ENCODE measurements at places on chromosomes 16 and 17.
A peak's percentile ranks its signal among the peaks of the same experiment; 100 is the strongest.

GRCh38 chr16:1537763-1538289 is 4.4 kb downstream of the TMEM204 start:
- no peak for DNase-seq

- DNase-seq: no peak
Observed at GRCh38 chr16:4011940-4012629, 104.2 kb downstream of the ADCY9 start.

DNA sequence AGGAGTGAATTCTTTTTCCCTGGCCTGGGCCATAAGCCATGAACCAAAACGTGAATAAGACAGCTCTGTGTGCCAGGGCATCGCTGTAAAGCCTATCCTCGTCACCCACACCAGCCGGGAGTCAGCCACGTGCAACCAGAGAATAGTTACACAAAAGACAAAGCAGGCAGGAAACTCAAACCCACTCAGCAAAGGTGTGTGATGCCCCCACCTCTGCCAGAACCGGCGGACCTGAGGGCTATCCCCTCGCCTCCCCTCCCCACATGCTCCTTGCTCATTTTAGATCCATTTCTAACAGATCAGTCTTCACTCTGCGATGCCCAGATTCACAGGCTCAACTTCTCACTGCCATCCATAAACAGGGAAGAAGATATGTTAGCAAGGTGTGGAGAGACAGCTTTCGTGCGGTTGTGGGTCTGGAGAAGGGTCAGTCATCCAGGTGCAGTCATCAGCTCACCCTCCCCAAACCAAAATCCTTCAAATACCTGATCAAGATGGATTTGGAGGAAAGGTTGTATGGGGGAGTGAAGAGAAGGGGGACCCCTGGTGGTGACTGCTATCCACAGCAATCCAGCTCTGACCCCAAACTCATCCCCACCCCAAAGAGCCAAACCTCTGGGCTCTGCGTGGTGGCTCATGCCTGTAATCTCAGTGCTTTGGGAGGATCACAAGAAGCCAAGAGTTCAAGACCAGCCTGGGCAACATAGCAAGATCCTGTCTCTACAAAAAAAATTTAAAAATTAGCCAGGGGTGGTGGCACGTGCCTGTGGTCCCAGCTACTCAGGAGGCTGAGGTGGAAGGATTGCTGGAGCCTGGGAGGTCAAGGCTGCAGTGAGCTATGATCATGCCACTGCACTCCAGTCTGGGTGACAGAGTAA is 219.2 kb downstream of the C16orf78 start:
- peak; percentile 17 for DNase-seq

- DNase-seq: no peak
Observed at GRCh38 chr17:56681561-56682266, 88.2 kb downstream of the NOG start.

GRCh38 chr16:10256784-10257641 is 74.8 kb upstream of the GRIN2A start:
- DNase-seq: peak; percentile 13

GRCh38 chr16:23535901-23536300 is 21.2 kb downstream of the EARS2 start:
- no peak for DNase-seq

DNA sequence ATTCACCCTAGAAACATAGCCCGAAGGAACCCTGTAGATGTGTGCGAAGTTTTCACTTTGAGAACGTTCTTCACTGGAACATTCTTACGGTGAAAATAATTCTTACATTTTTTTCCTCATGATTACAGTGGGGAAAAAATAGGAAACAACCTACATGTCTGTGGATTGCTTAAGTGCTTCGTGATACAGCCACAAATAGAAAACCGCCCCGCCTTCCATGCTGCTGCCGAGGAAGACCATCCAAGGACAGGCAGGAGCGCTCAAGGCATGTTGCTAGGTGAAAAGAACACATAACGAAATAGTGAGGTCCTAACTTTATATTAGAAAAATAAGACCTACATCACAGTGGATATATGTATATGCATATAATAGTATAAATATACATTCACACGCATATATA is 78.8 kb downstream of the BMERB1 start:
- no peak for DNase-seq

DNA sequence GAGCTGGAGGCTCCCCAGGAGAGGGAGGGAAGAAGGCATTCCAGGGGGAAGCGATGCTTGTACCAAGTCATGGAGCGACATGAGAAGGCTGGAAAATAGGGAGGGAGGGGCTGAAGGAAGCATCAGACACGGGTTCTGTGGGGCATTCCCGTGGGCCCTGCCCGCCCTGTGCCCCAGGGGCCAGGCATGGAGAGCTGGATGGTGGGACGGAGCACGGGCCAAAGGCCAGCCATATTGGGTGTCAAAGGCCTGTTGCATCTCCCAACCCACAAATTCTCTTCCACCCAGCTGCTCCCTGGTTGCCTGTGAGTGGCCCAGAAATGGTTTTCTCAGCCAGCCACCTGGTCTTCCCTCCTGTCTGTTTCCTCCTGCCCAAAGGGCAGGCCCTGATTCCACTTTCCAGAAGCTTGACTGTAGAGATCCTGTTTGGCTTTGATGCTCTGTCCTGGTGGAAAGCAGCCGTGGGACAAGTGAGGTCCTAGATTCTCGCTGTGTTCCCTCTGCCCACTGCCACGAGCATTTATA is 3.2 kb downstream of the CDR2L start:
- no peak for DNase-seq

GRCh38 chr17:78044280-78044835 is 84.2 kb downstream of the TMC6 start:
- DNase-seq: no peak

- no peak for DNase-seq
Observed at GRCh38 chr17:77616254-77616731, 342.2 kb upstream of the TNRC6C start.

DNA sequence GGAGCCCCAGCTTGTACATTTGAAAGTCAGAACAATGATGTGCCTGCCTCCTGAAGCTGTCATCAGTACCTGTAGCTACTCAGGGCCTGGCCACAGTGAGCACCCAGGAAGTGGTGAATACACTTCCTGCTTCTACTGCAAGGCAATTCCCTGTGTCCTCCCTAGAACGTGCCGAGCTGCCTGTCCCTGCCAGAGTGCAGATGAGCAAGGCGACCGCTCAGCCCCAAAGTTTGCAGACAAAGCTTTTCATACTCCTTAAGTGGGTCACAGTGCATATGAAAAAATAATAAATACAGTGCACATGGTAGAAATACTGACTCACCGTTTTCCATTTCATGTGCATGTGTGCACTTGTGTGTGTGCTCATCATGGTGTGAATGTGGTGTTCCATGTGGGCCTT is 77.3 kb downstream of the MPRIP start:
- DNase-seq: no peak

DNA sequence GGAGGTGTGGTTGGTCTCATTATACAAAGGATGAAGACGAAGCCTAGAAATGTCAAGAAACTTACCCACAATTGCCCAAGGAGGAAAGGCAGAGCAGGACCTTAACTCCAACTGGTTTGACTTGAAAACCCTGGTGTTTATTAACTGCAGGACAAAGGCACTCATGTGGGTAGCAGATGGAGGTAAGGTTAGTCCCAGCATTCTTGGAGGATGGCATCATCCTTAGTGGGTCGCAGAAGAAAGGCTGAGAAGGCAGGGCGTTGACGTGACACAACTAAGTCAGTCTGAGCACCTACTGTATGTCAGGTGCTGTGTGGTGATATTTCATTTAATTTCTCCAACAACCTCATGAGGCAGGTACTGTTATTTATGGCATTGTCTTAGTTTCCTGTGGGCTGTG is 101.3 kb downstream of the HAPSTR1 start:
- no peak for DNase-seq

DNA sequence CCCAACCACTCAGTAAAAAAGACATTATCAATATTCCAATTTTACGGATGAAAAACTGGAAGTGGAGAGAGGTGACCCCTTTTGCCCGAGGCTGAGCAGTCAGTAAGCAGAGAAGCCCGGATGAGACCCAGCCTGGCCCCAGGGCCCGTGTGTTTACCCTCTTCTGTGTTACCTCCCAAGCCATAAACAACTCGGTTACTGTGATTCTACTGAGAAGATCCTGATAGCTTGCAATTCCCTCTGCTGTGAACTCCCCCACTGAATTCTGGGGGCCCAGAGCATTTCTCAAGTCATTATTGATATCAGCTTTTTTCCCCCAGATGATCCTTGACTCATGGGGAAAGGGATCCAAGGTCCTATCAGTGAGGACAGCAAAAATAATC is 482.6 kb upstream of the ERCC4 start:
- no peak for DNase-seq

DNA sequence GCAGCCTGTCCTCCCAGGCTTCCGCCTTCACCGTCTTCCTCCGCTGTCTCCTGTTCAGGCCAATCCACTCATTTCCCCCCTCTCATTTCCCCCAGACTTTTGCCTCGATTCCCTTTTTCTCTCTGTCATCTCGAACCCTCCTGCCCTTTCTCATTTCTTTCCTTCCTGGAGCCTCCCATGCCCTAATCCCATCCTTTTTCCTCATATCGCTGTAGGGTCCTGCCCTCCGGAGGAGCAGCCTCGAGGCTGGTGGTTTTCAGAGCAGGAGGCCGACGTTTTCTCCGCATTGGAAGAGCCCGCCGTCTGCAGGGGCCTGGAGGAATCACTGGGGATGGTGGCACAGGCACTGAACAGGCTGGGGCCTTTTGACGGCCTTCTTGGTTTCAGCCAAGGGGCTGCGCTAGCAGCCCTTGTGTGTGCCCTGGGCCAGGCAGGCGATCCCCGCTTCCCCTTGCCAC is 597 bp downstream of the OVCA2 start:
- peak; percentile 34 for DNase-seq

GRCh38 chr17:46167826-46168569 is 25.2 kb downstream of the KANSL1 start:
- DNase-seq: no peak

DNA sequence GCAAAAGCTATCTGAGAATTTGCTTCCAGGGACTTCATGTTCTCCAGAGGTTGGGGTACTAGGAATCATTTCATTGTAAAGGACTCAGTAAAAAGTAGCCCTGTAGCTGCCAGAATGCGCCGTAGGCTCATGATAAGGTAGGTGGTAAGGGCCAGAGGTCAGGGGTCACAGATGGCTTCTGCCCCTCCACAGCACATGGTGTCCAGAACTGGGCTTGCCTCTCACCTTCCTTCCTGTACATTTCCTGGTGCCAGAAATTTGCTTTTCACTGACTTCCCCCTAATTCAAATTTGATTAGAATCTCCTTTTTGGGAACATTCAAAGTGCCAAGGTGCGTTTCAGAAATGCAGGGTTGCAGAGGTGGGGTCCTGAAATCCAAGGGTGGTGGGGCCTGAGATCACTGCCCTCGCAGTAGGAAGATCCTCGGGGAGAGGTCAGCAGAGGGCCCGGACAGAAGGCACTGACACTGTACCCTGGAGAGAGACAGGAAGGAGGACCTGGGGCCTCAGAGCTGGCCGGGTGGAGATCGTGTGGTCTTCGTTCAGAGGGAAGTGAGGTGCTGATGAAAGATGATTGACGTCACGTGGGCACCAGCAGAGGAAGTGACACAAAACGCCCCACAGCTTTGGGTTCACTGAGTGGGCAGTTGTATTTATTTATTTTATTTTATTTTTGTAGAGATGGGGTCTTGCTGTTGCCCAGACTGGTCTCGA is 25.5 kb upstream of the METRNL start:
- no peak for DNase-seq

- no peak for DNase-seq
Observed at GRCh38 chr16:1045310-1045992, 27.1 kb upstream of the SSTR5 start.

GRCh38 chr16:11697319-11697718 is 29.1 kb downstream of the SNN start:
- DNase-seq: no peak

DNA sequence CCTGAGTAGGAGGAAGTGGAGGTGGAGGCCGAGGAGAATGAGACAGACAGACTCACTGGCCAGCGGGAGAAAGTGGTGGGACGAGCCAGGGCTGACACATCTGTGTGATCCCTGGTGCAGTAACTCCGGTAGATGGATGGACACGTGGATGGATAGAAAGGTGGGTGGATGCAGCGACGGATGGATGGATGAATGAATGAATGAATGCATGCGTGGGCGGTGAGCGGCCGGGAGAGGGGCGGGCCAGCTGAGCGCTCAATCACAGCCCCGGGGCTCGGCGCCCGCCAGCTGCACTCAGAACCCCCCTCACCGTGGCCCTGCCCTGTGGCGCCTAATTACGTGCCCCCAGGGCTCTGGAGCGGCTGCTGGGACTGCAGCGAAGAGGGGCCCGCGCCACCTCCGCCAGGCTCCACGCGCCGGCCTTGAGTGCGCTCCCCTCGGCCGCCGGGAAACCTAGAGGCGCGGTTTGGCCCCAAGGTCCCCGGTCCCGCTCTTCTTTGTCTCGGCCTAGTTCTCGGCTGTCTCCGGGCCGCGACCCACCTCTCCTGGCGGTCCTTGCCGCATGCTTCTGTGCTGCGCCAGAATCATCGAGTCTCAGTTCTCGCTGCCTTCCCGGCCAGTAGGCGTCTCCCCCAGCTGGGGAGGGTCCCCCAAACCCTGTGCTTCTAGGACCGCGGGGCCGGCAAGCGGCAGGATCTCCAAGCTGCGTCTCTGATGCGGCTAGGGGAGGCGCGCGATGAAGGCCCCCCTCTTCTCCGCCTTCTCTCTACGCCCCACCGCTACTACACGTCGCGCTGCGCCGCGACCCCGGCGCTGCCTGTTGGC is 41.0 kb downstream of the RAI1 start:
- no peak for DNase-seq

DNA sequence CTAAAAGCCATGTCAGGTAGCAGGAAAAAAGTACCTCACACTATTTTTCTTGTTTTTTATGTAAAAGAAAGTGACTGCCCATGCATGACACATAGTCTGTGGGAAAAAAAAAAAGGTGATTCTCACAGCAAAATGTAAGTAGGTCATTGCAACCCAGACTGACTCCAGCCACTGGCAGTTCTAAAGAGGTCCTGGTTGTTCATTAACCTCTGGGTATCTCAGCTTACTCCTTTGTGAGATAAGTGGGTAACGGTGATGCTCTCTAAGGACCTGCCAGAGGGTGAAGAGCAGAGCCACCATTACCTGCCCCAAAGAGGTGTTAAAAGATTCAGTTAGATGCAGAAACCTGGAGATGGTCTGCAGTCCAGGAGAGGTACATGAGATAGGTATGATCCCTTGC is 531.9 kb downstream of the GRIN2A start:
- DNase-seq: no peak

- no peak for DNase-seq
Observed at GRCh38 chr16:14334366-14335080, 263.4 kb downstream of the MRTFB start.

DNA sequence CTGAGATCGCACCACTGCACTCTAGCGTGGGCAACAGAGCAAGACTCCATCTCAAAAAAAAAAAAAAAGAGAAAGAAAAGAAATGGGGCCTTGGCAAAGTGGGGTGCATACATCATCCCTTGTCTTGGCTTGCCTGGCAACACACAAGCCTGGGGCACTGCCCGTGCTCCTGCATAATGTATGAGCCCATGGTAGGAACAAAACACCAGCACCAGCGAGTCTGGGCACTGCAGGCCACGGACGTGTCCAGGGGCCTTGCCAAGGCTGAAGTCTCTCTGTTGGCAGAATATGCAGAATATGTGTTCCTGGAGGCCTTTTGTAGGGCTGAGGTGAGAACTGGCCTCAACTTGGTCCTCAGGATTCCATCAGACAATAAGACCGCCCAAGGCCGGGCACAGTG is 15.7 kb upstream of the ALDOA start:
- no peak for DNase-seq

- no peak for DNase-seq
Observed at GRCh38 chr17:82574041-82574440, 54.5 kb downstream of the FOXK2 start.

All from NCI-H748 treated with DMSO at 0.1 percent for 48 hours (cell line).